Inflammatory macrophage treated with lipopolysaccharide for 4 hours (primary cell): ENCODE measurements at places on chromosomes 5 and 9.

GRCh38 chr5:68330574-68330973 lies 115.0 kb downstream of the PIK3R1 start:
- DNase-seq, result no peak

GRCh38 chr9:99822109-99822805 lies 572 bp downstream of the NR4A3 start:
- DNase-seq, result peak; percentile 60

- no peak for DNase-seq
Measured at GRCh38 chr5:120304663-120305062, 159.4 kb upstream of the PRR16 start.

- DNase-seq, result no peak
Measured at GRCh38 chr5:3590161-3590966, 5.3 kb upstream of the IRX1 start.

GRCh38 chr5:80204808-80205614 lies 50.8 kb downstream of the SERINC5 start:
- no peak for DNase-seq

GRCh38 chr9:1871626-1872419 lies 143.3 kb upstream of the SMARCA2 start:
- DNase-seq, result no peak

DNA sequence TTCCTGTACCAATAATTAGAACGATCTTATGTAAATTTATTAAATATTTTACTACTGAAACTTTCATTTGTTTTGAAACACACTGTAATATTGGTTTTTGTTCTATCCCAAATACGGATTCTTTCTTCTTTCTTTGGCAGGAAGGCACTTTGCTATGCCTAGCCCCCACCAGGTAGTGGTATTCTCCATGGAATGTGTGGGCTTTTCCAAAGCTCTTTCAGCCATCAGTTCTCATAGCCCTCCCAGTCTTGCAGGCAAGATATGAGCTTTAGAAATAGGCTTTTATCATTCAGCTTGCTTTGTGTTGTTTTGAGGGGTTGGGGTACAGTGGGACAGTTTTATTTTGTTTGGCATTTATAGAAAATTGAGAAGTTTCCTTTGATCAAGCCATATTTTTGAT lies 107.5 kb downstream of the DMXL1 start:
- DNase-seq, result no peak

DNA sequence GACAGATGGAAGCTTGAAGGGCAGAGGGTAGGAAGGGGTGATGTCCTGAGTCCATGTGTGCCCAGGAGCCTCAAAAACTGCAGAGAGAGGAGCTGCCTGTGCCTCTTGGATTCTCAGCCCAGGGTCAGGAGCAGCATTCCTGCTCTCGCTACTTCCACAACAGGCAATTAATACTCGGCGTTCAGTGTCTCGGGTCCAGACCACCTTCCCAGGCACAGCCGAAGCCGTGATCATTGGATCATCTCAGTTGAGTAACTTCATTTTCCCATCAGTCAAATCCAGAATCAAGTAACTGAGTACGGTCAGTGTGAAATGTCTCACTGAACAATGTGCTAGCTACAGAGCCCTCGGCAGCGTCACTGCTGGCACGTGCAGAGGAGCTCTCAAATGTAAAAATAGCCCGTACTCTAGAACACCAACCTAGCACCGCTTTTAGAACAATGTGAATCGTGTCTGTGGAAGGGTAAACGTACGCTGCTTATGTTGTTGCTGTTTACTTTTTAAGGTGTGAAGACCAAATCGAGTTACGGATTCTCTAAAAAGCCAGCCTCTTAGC lies 63.5 kb upstream of the IRX4 start:
- DNase-seq, result no peak

GRCh38 chr5:65801352-65801783 lies 79.4 kb downstream of the NLN start:
- DNase-seq, result no peak

DNA sequence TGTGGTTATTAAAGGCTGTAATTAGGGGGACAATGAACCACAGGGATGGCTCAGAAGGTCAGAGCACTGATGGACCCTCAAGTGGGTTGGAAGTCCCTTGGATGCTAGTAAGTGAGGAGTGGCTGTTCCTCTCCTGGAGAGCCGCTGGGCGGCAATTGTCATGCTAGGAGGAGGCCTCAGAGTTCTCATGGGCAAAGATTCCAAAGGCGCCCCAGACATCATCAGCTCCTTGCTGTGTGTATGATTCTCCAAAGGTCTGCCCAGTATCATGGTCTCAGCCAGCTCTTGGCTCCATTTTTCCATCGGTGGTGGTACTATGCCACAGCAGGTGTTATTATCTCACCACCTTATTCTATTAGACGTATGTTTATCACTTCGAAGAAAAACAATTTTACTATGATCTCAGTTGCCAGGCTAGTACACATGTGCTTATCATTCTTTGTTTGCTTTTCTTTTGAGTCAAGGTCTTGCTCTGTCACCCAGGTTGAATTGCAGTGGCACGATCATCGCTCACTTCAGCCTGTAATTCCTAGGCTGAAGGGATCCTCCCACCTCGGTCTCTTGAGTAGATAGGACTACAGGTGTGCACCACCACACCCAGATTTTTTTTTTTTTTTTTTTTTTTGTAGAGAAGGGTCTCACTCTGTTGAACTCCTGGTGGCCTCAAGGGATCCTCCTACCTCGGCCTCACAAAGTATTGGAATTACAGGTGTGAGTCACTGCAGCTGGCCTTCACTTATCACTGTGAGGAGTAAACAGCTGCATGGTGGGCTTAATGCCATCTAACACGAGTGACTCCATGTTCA lies 46.8 kb downstream of the EXOSC2 start:
- no peak for DNase-seq

- DNase-seq, result no peak
Measured at GRCh38 chr5:164721656-164722055, 1216.2 kb downstream of the MAT2B start.

DNA sequence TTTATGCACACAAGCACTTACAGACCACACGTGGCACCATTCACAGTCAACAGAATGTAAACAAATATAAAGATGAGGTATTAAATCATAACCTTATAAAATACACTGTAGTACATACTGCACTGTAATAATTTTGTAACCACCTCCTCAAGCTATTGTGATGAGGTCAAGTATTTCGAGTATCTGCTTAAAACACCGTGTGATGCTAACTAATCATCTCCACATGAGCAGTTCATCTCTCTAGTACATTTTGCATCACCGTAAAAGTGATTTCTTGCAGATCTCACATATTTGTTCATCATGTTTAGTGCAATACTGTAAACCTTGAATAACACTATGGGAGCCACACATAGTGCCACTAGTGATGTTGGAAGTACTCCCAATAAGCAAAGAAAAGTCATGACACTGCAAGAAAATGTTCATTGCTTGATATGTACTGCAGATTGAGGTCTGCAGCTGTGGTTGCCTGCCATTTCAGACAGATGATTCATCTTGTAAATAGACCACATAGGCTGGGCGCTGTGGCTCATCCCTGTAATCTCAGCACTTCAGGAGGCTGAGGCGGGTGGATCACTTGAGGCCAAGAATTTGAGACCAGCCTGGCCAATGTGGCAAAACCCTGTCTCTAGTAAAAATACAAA lies 44.3 kb downstream of the FOXB2 start:
- DNase-seq, result no peak

DNA sequence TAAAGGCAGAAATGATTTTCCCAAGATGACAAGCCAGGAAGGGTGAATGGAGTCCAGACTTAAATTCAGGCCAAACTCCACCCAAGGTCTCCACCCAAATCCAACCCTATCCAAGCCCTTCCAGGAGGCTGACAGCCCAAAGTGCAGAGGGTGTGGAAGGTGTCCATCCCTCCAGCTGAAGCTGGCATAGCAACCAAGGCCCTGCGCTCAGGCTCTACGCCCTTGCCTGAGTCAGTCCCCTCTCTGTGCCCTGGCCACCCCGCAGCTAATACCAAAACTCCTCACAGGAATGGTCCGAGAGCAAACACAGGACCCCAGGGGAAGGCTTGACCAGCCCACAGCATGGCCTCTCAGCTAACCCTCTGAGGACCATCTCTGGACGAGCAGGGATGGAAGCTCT lies 2.1 kb downstream of the SEPTIN8 start:
- DNase-seq, result no peak

DNA sequence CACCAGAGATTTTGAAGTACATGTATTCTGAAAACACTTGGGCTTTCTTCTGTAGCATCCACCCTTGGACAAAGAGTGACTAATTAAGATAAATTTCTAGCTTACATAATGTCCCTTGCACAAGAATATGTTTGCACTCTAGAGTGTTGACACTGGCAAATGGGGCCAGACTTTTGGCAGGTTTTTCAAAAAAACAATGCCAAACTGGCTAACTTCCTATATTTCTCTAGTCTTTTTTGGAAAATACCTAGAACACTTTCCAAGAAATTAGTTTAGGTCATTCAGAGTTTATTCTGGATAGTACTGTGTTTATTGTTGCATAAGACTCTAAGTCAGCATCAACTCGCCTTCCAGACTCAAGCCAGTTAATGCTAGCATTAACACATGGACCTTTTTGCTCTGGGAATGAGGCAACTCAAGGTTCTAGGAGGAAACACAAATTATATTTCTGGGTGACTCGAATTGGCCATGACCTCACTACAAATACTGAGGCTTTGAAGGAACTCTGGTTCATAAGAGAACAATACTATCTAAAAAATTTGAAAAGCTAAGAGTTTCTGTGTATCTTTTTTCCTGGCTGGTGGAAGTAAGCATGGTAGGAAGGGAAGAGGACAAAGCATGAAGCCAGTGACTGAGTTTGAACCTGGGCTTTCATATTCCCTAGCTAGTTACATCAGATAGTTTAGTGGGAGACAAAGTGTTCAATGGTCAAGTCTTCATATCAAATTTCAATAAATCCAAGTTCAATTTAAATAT lies 101.6 kb downstream of the NREP start:
- DNase-seq, result peak; percentile 26

DNA sequence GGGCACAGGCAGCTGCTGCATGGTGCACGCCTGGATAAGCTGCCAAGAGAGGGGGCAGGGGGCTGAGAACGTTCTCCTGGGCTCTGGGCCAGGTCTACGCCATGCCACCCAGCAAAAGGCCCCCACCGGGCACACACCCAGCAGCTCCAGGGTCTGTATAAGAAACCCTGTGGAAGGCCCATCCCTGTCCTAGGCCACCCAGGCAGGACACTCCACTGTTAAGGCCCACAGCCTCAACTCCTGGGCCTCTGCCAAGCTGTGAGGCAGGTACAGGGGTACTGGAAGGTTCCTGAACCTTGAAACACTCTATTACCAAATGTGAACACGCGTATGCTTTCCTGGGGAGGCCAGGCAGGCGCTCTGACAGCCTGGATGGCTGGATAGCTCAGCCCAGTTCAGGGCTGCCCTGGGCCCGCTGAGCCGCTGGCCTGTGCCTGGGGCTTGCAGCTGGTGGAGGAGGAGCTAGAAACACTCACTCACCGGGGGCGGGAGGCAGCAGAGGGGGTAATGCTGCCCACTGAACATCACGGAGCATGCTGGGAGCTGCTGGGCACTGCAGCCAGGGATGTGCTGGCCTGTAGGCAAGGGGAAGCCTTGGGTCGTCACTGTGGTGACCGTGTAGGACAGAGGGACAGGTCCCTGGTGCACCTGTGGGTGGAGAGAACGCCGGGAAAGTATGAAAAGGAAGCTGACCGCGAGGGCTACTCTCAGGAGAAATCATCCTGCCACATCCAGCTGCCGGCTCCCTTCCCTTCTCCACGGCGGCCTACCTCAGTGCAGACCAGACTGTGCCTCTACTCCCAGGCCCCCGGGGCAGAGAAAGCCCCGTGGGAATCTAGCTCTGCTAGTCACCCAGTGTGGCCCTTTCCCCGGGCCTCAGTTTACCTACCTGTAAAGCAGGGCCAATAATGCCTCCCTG lies 6.0 kb downstream of the RNF44 start:
- no peak for DNase-seq

- DNase-seq, result no peak
Measured at GRCh38 chr9:127116088-127116726, 6.2 kb downstream of the ANGPTL2 start.

DNA sequence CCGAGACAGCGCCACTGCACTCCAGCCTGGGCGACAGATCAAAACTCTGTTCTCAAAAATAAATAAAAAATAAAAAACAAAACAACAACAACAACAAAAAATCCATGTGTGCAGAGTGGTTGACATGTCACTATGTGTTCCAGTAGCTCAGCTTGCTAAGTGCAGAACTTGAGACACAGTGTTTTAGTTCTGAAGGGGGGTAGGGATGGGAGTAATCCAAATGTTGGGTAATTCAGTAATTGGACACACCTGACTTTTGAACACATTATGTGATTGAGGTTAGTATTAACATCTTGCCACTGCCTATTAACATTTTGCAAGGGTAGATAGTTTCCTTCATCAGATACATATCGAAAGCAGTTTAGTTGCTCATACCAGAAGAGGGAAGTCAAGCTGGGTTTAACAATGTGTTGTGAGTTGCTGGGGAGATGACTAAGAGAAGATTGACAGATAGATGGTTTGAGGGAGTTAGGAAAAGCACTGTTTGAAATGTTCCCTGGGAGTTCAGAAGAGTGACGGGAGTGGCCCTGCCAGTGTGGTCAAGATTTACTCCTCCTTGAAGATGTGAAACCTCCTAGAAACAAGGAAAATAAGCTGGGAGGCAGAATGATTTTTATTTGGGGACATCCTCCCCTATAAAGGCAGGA lies 928 bp downstream of the HACD4 start:
- peak; percentile 94 for DNase-seq

- peak; percentile 98 for DNase-seq
Measured at GRCh38 chr5:168793841-168794837, 215.0 kb upstream of the PANK3 start.

GRCh38 chr9:126309427-126310189 lies 17.0 kb upstream of the MVB12B start:
- no peak for DNase-seq

- DNase-seq, result no peak
Measured at GRCh38 chr5:172747471-172747870, 23.5 kb downstream of the DUSP1 start.

DNA sequence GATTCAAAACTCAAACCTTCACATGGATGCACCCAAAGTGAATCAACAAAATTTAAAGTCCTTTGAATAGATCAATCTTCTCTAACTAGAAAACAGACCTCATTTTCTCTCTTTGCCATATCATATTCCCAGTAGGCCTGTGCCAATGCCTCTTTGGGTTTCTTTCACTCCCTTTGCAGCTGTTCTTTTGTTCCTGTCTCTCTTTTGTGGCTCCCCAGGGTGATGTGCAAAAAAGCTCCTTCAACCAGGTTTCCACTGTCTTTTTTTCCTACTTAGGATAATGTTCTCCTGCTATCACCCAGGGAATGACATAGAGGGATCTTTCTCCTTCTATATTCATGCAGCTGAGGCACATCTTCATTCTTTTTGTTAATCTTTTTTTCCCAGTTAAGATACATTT lies 54.6 kb downstream of the MARCHF3 start:
- no peak for DNase-seq

- DNase-seq, result no peak
Measured at GRCh38 chr9:7961076-7961475, 161.5 kb upstream of the DMAC1 start.

DNA sequence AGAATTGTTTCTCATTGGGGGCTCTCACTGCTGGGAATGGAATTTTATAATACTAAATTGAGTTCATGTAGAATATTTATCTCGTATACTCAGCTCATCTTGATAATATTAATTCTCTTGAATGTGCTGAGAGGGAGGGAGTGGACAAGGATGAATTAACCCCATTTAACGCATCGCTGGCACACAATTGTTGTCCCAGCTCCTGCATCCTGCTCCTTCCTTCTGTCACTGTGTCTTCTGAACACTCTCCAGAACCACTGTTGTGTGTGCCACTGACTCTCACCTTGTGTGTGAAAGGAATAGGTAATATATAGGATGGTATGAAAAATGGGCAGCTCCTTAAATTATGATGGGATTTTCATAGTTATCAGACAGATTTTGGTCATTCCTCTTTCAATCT lies 267.3 kb downstream of the MTRR start:
- no peak for DNase-seq
